ENCODE measurements at places on chromosomes 12 and 14.

GRCh38 chr12:50662116-50662510, 101.8 kb upstream of the ATF1 start:
- DNase-seq, result no peak

DNA sequence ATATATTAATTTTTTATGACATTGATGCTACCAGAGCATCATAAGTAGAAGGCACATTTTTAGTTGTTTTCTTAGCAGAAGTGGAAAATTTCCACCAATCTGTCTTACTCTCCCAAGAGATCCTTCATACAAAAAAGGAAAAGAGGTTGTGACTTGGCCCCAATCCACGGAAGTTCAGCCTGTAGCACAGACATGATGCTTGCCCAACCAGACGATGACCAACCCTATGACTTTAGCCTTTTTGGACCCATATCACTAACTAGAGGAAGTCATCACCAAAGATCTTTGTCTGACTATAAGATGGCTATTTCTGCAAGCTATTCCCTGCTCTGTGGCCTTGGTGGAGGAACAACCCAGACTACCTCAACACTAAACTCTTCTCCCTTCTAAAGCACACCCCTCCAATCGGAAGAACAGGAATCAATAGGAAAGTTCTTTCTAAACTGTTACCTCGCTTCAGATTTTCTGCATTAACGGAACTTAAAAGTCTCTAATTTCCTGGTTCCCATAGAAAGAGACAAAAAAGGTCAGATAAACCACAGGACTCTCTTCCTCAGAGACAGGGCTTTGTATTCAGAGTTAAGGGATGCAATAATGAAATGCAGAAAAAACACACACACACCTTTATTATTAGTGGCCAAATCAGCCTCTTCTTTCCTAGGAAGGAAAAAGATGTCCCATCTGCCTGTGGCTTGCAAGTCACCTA, 4.1 kb upstream of the RHOJ start:
- DNase-seq, result no peak

DNA sequence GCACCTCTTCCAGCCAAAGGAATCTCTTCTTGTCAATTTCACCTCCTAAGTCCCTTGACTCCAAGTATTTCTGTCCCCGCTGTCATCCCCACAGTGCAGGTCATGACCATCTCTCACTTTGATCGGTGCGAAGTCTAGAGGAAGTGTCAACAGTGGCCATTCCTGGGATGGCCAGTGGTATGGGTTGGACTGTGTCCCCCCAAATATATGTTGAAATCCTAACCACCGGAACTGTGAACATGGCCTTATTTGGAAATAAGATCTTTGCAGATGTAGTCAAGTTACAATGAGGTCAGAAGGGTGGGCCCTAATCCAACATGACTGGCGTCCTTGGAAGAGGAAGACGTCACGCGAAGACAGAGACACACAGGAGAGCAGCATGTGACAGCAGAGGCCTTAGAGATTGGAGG, 155.9 kb upstream of the PRMT8 start:
- no peak for DNase-seq

DNA sequence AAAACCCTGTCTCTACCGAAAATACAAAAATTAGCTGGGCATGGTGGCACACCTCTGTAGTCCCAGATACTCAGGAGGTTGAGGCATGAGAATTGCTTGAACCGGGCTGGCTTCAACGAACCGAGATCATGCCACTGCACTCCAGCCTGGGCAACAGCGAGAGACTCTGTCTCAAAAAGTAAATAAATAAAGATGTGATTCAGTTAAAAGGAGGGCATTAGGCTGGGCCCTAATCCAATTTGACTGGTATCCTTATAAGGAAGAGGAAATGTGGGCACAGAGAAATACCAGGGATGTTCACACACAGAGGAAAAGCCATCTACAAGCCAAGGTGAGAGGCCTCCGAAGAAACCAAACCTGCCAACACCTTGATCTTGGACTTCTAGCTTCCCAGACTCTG, 10.1 kb upstream of the DCAF4 start:
- no peak for DNase-seq

- no peak for DNase-seq
These were observed 11.2 kb downstream of the DHRS7 start for GRCh38 chr14:60153991-60154390.

DNA sequence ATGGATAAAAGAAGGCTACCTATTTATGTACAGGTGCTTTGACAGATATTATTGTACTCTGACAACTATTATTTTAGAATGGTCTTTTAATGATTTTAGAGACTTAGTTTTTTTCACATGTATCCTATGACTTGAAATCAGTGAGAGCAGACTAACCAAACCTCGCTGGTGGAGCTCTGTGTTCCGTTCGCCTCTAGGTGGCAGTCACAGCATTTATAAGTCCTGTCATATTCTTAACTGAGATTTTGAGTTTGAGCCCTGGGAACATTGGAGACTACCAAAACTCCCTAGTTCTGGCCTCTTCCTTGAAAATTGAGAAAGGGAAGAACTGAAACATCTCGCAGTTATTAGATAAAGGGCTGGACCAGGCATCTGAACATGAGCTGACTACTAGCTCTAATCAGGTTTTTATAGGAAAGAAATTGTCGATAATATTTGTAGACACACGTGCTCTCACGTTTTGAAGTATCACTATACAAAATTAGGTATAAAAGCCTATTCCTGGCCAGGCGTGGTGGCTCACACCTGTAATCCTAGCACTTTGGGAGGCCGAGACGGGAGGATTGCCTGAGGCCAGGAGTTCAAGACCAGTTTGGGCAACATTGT, 48.3 kb downstream of the TTLL5 start:
- peak; percentile 57 for DNase-seq

GRCh38 chr14:53742233-53742620, 214.4 kb downstream of the BMP4 start:
- no peak for DNase-seq

GRCh38 chr14:103280278-103280928, 53.6 kb upstream of the EIF5 start:
- DNase-seq, result no peak

DNA sequence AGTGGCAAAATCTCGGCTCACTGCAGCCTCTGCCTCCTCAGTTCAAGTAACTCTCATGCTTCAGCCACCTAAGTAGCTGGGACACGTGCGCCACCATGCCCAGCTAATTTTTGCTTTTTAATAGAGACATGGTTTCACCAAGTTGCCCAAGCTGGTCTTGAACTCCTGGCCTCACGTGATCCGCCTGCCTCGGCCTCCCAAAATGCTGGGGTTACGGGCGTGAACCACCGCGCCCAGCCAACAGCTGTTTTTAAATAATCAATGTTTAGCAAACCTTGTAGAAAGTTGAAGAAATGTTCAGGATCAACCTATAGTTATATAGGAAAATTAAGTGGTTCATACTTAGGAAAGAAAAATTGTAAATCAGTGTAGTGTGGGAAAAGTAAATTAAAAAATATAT, 6.0 kb upstream of the HSP90AA1 start:
- no peak for DNase-seq

Data from GM04504 (cell line).